D721Med (cell line): ENCODE measurements at places on chromosomes 7 and 10.

DNA sequence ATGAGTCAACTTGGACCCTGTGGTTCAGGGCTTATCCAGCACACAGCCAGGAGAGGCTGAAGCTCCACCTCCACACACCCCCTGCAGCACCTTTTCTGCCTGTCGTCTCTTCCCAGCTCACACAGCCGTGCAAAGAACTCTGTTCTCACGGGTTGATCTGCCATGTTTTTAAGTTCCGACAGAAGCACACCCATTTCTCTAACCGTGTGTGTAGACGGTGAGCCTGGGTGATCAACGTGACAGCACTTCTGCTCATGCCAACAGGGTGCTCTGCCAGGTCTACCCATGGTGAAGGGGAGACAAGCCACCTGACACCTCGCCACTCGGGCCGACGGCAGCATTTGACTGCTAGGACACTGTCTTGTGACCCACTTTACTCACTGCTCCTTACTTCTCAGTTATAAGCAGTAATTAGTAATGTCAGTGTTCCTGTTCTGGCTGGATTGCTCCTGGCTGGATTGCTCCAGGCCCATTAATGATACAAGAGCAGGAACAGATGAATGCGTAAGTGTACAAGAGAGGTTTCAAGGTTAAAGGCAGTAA, 90.5 kb downstream of the RNF216 start:
- no peak for DNase-seq

DNA sequence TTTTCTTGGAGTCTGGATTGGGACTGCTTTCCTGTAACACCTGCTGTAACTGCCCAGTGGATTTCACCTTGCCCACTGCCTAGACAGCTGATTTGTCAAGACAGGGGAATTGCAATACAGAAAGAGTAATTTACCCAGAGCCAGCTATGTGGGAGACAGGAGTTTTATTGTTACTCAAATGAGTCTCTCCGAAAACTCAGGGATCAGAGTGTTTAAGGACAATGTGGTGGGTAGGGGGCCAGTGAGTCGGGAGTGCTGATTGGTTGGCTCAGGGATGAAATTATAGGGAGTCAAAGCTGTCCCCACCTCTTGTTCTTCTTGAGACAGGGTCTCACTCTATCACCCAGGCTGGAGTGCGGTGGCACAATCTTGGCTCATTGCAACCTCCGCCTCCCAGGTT, 25.2 kb upstream of the BNIP3 start:
- no peak for DNase-seq

DNA sequence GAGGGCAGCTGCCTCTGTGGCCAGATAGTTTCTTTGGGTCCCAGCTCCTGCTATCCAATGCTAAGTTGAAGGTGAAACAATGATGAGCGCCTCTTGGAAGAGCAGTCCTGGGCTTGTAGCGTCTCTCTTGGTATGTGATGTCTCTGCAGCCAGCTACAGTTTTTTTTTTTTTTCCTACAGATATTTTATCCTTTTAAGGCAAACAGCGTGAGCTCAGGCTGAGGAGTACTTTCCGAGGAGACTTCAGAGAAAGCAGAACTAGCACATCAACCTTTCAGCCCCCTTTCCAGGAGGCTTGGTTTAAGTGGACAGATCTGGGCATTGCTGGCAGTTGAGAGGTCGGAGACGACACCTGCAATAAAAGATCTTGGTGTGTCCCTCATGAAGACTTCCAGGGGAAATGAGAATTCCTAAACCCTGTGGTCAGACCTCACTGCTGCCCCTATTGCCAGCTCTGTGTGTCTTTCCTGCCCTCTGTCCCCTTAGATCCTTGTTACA, 9.1 kb downstream of the PRKG1 start:
- DNase-seq: no peak

DNA sequence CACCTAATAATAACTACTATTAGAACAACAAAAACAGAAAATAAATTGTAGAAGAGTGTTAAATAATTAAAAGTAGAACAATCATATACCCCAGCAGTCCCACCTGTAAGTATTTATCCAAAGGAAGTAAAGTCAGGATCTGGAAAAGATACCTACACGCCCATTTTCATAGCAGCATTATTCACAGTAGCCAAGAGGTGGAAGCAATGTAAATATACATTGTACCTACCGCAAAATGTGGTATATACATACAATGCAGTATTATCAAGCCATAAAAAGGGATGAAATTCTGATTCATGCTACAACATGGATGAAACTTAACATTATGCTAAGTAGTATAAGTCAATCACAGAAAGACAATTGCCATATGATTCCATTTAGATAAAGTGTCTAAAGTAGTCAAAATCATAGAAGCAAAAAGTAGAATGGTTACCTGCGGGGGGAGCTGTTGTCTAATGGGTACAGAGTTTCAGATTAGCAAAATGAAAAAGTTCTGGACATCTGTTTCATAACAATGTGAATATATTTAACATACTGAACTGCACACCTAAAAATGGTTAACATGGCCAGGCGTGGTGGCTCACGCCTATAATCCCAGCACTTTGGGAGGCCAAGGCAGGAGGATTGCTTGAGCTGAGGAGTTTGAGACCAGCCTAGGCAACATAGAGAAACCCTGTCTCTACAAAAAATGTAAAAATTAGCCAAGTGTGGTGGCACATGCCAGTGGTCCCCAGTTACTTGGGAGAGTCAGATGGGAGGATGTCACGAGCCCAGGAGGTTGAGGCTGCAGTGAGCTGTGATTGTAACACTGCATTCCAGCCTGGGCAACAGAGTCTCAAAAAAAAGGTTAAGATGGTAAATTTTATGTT, 6.0 kb upstream of the TMED4 start:
- DNase-seq: no peak

DNA sequence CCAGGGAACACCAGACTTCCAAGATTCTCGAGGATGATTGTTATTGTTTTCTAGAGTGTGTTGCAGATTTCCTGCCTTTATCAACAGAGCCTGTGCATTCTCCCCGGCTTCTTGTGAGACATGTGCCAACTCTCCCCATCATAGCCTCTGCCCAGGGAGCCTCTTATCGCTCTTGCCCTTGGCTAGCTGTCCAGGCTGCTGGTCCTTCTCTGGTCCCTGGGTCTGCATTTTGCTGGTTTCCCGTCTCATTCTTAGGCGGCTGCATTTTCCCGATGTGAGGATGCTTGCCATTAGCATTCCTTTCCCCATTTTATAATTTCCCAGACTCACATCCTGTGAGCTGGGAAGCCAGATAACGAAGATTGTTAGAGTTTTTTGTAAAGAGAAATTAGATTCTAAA, 15.2 kb downstream of the SLC13A4 start:
- no peak for DNase-seq

- DNase-seq: no peak
Measured at GRCh38 chr7:134429481-134429880, 29.4 kb downstream of the AKR1B1 start.

- no peak for DNase-seq
Measured at GRCh38 chr7:149197675-149198074, 2.3 kb downstream of the ZNF282 start.

GRCh38 chr7:26459540-26460193, 168.0 kb downstream of the SNX10 start:
- DNase-seq: no peak

DNA sequence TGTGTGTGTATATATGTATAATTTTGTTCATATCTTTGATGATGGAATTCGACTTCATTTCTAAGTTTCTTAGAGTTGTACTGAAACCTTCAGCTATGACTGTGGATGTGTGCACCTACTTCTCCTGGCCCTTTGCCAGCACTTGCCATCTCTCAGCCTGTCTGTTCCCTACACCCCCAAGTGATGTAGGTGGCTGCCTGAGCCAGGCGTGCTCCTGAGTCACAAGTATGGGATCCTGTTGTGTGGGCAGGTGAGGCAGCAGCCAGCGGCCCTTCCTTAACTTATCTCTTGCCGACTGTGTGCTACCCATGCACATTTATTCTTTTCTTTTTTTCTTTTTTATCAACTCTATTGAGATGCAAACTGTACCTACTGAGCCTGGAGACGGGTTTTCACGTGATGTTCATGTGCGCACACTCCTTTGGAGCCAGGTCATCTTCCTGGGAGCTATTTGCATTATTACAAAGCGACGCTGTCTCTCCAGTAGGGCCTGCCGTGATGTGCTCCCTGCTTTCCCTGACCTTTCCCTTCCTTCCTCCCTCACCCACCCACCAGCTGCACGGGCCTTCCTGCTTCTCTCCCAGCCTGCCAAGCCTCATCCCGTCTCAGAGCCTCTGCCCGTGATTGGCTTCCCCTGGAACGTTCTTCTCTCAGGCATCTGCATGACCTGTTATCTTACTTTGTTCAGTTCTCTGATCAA, 31.3 kb upstream of the GALNT11 start:
- DNase-seq: no peak

- peak; percentile 52 for DNase-seq
Measured at GRCh38 chr10:97718659-97719142, 5.2 kb downstream of the MARVELD1 start.

DNA sequence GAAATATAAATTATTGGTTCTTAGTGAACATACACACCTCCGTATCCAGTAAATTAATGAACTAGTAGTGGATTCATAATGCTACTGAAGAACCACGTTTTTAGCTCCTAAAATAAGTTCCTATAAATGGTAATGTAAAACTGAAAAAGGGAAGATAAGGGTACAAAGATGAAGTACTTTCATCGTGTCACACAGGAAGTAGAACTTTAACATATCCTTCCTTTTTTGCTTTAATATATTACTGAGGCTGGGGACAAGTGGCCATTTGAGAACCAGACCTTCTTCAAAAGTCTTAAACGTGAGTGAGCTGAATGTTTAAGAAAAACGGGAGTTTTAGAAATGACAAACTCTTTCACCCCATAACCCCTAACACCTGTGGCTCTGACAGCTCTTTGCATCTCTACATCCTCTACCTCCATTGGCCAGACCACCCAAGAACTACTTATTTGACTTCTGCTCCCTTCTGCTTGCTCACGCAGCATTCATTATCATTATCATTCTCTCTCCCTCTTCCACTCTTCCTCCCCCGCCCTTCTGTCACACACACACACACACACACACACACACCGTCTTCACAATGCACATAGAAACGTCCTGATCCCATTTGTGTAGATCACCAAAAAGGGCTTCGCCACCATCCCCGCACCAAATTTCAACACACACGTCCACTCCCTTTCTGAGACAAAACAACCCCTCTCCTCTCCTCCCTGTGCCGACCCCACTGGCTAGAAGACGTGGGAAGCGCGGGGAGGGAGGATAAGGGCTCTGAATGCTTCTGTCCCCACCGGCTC, 677 bp downstream of the SKAP2 start:
- no peak for DNase-seq

DNA sequence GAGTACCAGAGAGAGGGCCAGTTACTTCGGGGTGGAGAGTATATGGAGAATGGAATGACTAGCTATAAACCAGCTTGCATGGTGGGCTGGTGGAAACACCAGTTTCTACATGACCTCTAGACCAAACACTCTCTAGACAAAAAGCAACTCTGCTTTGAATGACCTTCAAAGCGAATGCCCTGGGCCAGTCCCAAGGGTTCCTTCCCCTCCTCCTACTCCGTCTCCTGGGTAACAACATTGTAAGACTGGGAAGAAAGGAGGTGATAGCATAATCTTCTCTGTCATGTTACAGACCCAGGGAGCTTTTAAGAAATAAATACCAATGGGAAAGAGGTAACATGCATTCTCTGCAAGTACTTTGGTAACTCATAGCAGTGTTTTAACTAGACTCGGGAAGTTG, 7.4 kb downstream of the HK1 start:
- no peak for DNase-seq

DNA sequence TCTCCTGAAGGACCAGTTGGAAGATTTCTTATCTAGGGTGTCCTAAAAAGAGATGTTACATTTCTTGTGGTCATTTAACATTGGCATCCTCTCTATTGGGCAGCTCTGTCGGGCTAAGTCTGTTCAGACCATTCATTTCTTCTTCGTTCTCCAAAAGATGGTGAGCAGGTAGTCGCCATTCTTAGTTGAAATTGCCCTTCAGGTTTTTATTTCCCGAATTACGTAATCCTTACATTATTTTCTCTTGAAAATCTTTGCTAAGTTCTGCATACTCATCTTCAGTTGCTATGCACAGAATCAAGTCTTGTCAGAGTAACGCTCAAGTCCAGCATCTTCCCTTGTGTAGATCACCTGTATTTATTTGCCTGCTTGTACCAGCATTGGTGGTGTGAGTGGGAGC, 53.6 kb downstream of the DAGLB start:
- DNase-seq: no peak

DNA sequence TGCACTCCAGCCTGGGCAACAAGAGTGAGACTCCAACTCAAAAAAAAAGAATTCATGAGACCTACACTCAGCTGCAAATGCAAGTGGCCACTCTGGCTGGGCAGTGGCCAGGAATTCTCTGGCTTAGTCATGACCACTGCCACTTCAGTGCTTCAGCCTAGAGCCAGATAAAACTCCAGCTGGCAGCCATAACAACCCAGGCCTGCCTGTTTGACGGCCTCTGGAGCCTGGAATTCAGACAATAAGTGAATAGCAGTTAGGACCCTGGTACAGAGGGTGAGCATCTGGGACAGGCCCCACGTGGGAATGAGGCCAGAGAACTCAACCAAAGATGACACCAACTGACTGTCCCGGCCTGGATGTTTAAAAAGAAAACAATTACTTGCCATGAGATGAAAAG, 18.9 kb downstream of the RCC1L start:
- no peak for DNase-seq

- no peak for DNase-seq
Measured at GRCh38 chr10:68074031-68074774, 880 bp downstream of the HERC4 start.

- DNase-seq: no peak
Measured at GRCh38 chr7:41052201-41052600, 650.7 kb downstream of the INHBA start.

DNA sequence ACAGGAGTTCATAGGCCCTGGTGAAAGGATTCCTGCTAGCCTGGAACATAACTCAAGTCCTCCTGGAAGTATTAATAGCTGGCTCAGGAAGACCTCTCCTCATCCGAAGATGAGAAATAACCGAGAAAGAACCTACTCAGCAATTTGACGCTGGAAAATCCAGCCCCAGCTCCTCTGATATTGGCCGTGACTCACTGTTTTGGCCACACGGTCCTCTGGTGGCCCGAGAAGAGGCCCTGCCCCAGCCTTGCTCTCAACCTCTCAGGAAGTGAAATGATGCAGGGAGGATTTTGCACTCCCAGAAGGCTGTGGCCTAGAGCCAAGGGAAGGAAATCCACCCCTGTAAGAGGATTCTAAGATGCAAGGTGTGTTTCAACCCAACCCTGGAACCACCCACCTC, 121.6 kb downstream of the MTPAP start:
- DNase-seq: no peak

- DNase-seq: no peak
Measured at GRCh38 chr10:56586461-56586891, 225.4 kb upstream of the ZWINT start.

DNA sequence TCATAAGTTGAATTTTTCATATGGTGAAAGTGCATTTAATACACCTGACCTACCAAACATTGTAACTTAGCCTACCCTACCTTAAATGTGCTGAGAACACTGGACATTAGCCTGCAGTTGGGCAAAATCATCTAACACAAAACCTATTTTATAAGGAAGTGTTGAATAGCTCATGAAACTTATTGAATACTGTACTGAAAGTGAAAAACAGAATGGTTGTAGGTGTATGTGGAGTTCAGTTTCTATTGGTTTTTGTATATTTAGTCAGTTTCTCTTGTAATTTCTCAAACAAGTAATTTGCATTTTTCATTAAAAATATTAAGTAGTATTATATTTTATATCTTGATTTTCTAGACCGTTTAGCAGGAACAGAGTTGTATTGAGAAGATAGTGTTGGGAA, 15.3 kb downstream of the CCDC7 start:
- DNase-seq: no peak

- DNase-seq: no peak
Measured at GRCh38 chr7:75732764-75733630, 5.7 kb downstream of the HIP1 start.
